ENCODE measurements at places on chromosomes 5 and 9. TPM values are rescaled to one million over a fixed set of nuclear protein-coding genes. Genes with fewer than 3 reads are reported as not detected.

DNA sequence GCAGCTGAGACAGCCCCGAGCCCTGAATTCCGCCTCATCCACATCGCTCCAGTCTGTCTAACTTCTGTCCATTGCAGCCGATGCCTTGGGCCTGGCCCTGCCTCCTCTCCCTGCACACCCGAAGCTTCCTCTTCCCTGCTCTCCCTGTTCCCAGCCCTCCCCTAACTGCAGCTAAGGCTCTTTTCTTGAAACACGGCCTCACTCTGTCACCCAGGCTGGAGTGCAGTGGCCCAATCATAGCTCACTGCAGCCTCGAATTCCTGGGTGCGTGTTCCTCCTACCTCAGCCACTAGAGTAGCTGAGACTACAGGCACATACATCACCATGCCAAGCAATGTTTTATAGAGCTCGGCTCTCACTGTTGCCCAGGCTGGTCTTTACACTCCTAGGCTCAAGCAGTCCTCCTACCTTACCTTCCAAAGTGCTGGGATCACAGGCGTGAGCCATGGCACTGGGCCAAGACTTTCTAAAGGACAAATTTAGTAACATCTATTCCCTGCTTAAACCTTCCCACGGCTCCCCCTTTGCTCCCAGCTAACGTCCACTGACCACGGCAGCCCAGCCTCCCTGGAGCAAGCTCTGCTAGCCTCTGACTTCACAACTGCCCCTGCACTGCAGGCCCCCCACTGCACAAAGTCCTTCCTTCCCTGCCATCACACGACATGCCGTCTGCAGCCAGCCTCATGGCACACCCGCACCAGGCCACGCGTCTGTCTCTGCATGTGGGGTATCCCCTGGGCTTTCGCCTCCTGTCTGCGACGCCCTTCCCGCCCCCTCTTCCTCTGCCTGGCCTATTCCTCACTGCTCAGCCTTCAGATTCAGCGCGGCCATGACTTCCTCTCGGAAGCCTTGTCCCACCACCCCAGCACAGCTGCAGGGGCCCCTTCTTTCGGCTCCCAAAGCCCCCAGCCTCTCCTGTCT lies 28.6 kb downstream of the LAMC3 start:
- no peak overlapping the region for H3K4me3 ChIP-seq
- H3K36me3 ChIP-seq = no peaks in the 10 kb centered on the region
- H3K27ac ChIP-seq = peak overlapping the region; percentile 17
- H3K27me3 ChIP-seq = no peaks in the 10 kb centered on the region
- DNase-seq = no peak

DNA sequence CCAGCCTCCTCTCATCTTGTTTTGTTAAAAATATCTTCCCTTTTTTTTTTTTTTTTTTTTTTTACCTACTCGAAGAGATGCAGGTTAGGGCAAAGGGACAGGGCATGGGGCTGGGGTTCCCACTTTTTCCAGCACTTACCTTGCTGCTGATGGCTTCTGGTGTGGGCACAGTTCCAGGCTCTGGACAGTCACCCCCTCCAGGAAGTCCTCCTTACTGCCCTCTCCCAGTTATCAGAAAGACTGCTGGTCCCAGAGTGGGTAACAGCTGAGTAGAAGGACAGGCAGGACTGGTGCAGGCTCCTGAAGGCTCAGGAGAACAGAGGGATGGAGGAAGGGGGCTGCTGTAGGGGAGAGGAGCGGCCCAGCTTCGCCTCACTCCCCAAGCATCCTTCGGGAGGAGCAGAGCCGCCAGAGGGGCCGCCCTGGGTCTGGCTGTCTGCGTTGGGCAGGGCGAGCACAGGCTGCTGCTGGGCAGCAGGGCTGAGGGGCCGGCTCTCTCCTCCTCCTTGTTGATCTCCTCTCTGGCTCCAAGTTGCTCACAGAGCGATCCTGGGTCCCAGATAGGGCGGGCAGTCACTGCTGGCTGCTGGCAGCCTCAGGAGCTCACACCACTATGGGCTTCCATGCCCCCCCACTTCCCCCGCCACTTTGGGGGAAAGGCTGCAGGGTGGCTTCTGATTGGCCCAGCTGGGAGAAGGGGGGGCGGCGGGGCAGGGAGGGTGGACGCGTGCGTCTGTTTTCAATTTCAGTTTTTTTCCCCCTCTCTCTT lies at the start of gene PDGFRB:
PDGFRB (minus strand) TSS at position 588 of the 769 bp plus-strand sequence. CDS start 18,798 bp downstream, outside the sequence.
- peak; percentile 90 for DNase-seq
- H3K27ac ChIP-seq = peak within 1 kb of the TSS; percentile 41
- peaks cover 5% of the 10 kb centered on the region for H3K4me1 ChIP-seq
- peak within 1 kb of the TSS; percentile 51 for H3K4me3 ChIP-seq

GRCh38 chr9:86434039-86434726 lies 80.0 kb upstream of the TUT7 start:
- no peak overlapping the region for H3K27ac ChIP-seq
- H3K36me3 ChIP-seq = no peaks in the 10 kb centered on the region
- H3K4me3 ChIP-seq = no peak overlapping the region
- no peak for DNase-seq
- no peaks in the 10 kb centered on the region for H3K4me1 ChIP-seq

- no peaks in the 10 kb centered on the region for H3K36me3 ChIP-seq
- H3K27me3 ChIP-seq = no peaks in the 10 kb centered on the region
- H3K4me3 ChIP-seq = no peak overlapping the region
- no peak for DNase-seq
Observed at GRCh38 chr9:121852651-121853616, 201.5 kb downstream of the DAB2IP start.

DNA sequence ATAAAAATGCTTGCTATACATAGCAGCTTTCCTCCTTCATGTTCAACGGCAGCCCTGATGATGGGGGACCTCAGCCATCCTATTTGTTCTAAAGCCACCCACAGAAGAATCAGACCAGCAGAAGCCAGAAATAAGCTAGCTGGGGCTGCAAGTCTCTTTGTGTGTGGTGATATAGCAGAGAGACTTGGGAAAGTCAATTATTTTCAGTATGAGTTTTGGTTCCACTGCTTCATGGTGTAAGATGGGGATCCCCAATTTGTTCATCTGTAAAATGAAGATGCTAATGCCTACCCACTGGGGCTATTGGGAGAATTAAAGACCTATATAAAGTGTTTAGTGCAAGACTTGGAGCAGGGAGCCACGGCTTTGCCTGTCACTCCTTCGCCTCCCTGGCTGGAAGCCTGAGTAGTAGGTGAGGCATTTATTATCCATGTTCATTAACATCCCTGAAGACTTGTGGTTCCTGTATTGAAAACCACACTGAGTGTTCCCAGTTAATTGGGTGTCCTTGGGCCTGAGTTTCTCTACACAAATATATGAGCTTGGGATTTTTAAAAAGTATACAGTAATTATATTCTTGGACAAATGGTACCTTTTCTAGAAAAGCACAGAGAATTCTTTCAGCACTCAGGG lies 210.1 kb upstream of the SLC24A2 start:
- no peak overlapping the region for H3K4me3 ChIP-seq
- H3K27ac ChIP-seq = no peak overlapping the region
- no peaks in the 10 kb centered on the region for H3K36me3 ChIP-seq
- no peaks in the 10 kb centered on the region for H3K4me1 ChIP-seq
- H3K27me3 ChIP-seq = no peaks in the 10 kb centered on the region
- DNase-seq = no peak

DNA sequence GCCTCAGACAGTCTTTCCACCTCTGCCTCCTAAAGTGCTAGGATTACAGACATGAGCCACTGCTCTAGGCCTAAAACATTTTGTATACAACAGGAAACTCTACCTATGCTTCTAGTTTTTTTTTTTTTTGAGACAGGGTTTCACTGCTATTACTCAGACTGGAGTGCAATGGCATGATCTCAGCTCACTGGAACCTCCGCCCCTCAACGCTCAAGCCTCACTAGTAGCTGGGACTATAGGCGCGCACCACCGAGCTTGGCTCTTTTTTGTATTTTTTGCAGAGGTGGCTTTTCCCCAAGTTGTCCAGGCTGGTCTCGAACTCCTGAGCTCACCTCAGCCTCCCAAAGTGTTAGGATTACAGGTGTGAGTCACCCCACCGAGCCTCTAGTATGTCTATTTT lies 5.4 kb downstream of the HSPA9 start:
- H3K4me3 ChIP-seq = no peak overlapping the region
- H3K36me3 ChIP-seq = peaks cover 89% of the 10 kb centered on the region
- no peak for DNase-seq
- H3K27ac ChIP-seq = no peak overlapping the region
- no peaks in the 10 kb centered on the region for H3K4me1 ChIP-seq
- H3K27me3 ChIP-seq = no peaks in the 10 kb centered on the region

DNA sequence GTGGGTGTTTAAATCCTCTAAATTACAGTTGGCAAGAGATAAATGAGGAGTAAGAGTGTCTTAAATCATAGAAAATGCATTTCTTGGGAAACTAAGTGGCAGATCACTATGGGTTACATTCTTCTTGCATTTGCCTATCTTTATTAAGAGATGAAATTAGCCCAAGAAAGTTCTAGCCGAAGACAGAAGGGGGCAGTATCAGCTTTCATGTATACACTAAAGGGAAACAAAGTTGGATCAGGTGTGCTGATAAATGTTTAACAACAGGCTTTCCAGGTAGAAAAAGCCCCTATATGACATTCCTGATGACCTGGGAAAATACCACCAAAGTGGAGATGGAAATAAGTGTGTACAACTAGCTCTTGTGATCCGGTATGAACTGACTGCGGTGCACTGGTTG lies 81.9 kb upstream of the TLR4 start:
- no peaks in the 10 kb centered on the region for H3K4me1 ChIP-seq
- H3K36me3 ChIP-seq = no peaks in the 10 kb centered on the region
- DNase-seq = no peak
- H3K4me3 ChIP-seq = no peak overlapping the region
- H3K27me3 ChIP-seq = no peaks in the 10 kb centered on the region

GRCh38 chr5:125149527-125149926 lies 403.1 kb upstream of the ZNF608 start:
- H3K27ac ChIP-seq = no peak overlapping the region
- DNase-seq = no peak
- no peaks in the 10 kb centered on the region for H3K36me3 ChIP-seq
- H3K27me3 ChIP-seq = no peaks in the 10 kb centered on the region

DNA sequence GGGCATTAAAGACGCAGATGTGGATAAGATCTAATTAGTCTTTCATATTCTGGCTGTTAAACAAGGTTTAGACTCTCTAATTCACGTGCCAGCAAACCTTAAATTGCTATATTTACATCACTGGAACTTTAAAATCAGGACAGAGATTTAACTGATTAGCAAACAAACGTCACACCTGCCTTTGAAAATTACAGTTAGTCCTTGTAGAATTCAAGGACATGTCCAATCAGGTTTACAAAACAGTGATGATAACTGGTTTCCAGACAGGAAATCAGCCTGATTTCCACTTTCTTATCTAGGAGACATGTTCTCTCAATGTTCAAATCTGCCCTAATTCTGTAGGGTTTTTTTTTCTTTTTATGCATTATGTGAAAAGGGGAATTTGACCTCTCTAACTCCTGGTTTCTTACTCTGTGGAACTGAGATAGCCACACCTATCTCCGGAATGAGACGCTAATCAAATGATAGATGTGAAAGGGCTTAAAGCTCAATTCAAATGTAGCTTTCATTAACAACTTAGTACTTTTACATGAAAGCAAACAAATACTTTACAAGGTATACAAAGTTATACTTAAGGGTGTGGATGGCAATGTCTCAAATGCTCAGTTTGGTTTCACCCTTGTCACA lies 26.5 kb downstream of the SPINK5 start:
- no peaks in the 10 kb centered on the region for H3K27me3 ChIP-seq
- H3K4me3 ChIP-seq = peak overlapping the region; percentile 46
- no peak for DNase-seq
- H3K4me1 ChIP-seq = peaks cover 19% of the 10 kb centered on the region

DNA sequence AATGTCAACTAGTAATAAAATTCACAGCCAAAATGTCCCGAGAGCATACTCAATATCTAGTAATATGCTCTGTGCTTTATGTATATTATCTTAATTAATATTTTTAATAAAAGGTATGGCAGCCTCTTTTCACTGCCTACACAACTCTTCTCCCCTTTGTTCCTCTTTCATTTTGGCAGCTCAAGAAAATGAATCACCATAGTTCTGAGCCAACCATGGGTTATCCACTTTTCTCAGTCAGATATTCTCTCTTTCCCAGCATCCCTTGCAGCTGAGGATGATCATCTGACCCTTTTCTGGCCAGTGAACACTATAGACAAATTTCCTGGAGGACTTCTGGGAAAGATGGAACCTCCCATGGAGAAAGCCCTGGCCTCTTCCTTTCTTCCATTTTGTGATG lies 8.2 kb upstream of the DOCK8 start:
- H3K27me3 ChIP-seq = no peaks in the 10 kb centered on the region
- H3K36me3 ChIP-seq = no peaks in the 10 kb centered on the region
- no peak overlapping the region for H3K27ac ChIP-seq

DNA sequence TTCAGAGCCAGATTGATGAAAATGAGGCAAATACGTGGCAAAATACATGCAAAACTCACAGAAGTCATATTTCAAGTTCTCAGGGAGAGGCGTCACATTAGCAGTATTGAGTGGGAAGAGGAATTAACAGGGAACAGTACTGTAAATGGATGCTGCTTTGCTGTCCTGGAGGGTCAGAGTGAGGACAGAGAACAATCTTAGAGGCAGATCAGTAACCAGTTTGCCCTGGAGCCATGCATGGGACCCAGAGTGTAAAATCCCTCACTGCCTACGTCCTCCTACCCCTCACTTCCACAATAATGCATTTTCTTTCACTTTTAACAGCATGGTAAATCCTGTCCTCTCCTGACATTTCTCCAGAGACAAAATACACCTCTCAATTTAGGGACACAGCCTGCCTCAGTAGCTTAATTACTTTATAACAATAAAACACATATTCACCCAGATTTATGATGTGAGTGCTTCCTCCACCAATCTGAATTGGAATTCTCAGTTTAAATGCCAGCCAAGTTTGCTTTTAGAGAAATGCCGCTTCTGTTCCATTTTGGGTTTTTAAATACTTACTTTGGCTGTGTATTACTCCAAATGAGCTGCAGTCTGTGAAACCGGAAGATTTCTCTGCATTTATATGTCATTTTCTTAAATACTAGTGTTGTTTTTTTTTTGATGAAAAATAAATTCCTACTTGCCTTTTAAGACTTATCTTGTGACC lies 70.0 kb downstream of the LMNB1 start:
- peak; percentile 44 for DNase-seq
- H3K36me3 ChIP-seq = no peaks in the 10 kb centered on the region
- no peaks in the 10 kb centered on the region for H3K27me3 ChIP-seq
- H3K4me3 ChIP-seq = no peak overlapping the region

GRCh38 chr9:84322828-84323227 lies 17.7 kb downstream of the SLC28A3 start:
- no peaks in the 10 kb centered on the region for H3K27me3 ChIP-seq
- DNase-seq = no peak
- no peaks in the 10 kb centered on the region for H3K36me3 ChIP-seq
- H3K4me1 ChIP-seq = no peaks in the 10 kb centered on the region
- no peak overlapping the region for H3K27ac ChIP-seq

- peaks cover 30% of the 10 kb centered on the region for H3K27me3 ChIP-seq
- DNase-seq = no peak
- H3K4me1 ChIP-seq = peaks cover 3% of the 10 kb centered on the region
Observed at GRCh38 chr5:95454536-95454935, 63.4 kb downstream of the FAM81B start.

- DNase-seq = peak; percentile 54
- no peaks in the 10 kb centered on the region for H3K27me3 ChIP-seq
- no peaks in the 10 kb centered on the region for H3K4me1 ChIP-seq
- peak overlapping the region; percentile 84 for H3K27ac ChIP-seq
- H3K4me3 ChIP-seq = no peak overlapping the region
- no peaks in the 10 kb centered on the region for H3K36me3 ChIP-seq
Observed at GRCh38 chr9:115672477-115673316, 480.9 kb upstream of the PAPPA start.

ACSL6 gene
- 0.04 TPM for total RNA-seq

CEP72 gene
- total RNA-seq = 36.5 TPM

PAEP gene
- total RNA-seq = not detected

SPATA31A3 gene
- total RNA-seq = not detected

MCTP1 gene
- total RNA-seq = 2.8 TPM
